Cerebellar nuclear complex (tissue), 1 donor: ENCODE measurements at places on chromosomes 2 and 18.

GRCh38 chr2:121475811-121476571 is 54.7 kb upstream of the RNU4ATAC start:
- no peak for DNase-seq

- no peak for DNase-seq
These were observed 145.0 kb downstream of the MAP4K4 start for GRCh38 chr2:101842471-101842870.

GRCh38 chr2:27049422-27050280 is 1.8 kb upstream of the AGBL5 start:
- DNase-seq = no peak

GRCh38 chr2:25822190-25823117 is 55.8 kb downstream of the ASXL2 start:
- peak; percentile 1 for DNase-seq

DNA sequence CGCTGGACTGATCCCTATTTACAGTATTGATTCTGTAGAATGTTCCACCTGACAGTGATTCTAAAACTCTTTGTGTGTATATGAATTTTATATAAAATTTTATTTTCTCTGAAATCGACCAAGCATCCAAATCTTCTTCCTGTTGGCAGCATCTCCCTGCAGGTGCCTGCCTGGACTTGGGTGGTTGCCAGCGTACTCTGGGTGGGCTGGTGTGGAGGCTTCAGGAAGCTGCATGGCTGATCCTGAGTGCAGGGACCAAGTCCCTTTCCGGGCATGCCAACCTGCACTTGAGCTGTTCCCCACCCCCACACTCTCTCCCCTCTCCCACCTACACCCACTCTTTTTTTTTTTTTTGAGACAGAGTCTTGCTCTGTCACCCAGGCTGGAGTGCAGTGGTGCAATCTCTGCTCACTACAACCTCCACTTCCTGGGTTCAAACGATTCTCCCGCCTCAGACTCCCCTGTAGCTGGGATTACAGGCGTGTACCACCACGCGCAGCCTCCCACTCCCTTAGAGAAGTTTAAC is 53.2 kb upstream of the ALKAL2 start:
- no peak for DNase-seq

- DNase-seq = no peak
These were observed 68.2 kb downstream of the GLI2 start for GRCh38 chr2:120803764-120804335.

GRCh38 chr18:8350628-8351027 is 258.6 kb upstream of the RAB12 start:
- no peak for DNase-seq

DNA sequence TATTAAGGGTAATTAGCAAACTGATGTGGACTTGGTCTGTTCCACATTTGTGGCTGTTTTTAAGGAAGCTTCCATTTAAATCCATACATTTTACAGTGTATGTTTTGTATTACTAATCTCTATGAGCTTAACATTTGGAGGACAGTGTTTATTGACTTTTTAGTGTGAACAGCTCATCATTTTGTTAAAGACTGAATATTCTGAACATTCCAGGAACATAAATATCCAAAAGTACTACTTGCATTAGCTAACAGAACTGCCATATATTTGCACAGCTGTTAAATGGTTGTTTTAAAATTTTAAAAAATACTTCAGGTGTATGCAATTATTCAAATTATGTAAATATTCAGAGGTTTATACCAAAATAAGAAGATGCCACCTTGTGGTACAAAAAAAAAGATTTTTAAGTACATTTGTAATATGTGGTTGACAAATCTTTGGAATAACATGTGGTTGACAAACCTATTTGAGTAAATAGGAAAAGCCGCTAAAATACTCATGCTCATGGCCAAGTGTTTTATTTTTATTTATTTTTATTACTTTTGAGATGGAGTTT is 439.7 kb upstream of the FANCL start:
- no peak for DNase-seq

DNA sequence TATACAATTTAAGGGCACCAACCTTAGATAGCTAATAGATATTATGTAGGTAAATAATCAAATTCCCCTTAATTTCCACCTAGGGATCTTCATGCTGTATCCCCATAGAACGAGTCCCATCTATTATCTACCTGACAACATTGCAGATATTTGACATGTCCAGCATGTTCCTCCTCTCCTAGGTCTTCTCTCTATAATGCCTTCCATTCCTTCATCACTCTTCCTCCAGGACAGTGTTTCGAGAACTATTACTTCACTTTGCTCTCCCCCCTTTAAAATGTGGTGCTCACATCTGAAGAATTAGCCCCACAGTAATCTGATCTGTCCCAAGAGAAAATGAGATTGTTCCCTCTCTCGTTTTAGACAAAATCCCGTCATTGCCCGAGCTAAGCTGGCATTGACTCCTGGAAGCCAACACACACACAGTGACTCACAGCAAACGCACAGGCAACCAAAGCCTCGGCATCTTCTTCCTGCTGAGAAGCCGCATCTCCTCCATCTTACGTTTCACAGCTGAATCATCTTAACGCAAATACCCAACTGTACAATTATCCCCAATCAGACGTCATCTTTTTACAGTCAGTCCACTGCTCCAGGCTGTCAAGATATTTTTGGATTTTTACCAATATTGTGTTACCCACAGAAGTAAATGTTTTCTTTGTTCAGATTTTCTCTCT is 162.9 kb upstream of the AGAP1 start:
- DNase-seq = no peak

DNA sequence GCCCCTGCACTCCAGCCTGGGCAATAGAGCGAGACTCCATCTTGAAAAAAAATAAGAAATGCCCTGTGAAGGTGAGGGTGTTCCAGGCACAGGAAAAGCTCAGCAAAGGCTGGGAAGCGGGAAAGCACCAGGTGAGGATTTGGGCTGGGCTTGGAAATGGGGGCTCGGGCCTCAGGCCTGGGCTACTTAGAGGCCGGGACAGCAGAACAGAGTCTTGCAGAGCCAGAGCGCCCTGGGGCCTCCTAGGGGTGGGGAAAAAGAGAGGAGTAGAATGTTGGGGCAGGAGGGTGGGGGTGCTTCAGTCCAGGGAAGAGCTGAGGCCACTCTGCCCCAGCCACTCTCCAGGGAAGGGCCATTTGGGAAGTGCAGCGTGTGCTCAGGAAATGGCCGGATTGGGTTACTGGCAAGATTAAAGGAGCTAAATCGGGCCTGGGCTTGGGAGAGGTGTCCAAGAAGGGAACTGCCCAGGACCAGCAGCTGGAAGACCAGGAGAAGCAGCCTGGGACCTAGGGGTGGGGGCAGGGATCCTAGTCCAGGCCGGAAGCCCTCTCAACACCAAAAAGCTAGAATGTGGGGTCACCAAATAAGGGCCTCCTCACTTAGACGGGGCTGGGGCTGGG is 13.8 kb upstream of the DES start:
- no peak for DNase-seq

- DNase-seq = no peak
These were observed 255.1 kb upstream of the ETAA1 start for GRCh38 chr2:67142071-67142470.

DNA sequence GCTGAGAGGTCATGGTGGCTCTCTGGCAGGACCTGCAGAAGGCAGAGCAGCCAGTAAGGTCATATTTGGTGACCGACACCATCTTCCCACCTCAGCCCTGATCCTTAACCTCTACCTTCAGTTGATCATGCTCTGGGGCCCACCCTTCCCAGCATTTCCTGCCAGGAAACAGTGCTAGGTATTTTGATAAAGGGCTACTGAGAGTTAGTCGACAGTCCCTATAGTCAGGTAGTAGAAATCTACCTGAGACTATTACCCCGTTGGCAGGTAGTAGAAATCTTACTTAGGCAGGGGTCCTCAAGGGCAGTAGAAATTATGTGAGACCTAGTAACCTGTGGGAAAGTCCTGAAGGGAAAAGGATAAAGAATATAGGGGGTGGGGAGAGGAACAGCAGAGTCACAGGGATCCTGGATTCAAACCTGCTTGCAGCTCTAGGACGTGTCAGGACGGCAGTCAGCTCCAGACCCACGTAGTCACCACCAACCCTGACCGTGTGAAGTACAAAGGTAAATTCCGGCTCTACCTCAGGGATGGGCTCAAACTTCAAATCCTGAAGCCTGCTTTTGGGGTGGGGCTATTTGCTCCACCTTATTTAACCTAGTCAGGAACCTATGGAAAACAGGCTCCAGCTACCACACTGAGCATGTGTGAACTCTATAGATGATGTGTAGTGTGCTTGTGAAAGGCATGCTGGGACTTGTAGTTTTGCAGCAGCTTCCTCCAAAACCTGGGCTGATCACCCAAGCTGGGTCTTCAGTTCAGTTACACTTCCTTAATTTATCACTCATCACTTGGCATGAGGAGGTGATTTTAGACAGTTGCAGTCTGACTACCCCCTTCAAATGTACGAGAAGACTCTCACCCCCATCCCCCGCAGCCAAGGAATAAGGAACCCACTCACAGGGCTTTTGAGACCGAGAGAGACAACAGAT is at the start of gene DQX1:
Gene DQX1, minus strand, starts transcription at position 515 of the 932 bp plus-strand sequence. Its CDS starts 502 bp downstream, at position 13.
- DNase-seq = no peak

DNA sequence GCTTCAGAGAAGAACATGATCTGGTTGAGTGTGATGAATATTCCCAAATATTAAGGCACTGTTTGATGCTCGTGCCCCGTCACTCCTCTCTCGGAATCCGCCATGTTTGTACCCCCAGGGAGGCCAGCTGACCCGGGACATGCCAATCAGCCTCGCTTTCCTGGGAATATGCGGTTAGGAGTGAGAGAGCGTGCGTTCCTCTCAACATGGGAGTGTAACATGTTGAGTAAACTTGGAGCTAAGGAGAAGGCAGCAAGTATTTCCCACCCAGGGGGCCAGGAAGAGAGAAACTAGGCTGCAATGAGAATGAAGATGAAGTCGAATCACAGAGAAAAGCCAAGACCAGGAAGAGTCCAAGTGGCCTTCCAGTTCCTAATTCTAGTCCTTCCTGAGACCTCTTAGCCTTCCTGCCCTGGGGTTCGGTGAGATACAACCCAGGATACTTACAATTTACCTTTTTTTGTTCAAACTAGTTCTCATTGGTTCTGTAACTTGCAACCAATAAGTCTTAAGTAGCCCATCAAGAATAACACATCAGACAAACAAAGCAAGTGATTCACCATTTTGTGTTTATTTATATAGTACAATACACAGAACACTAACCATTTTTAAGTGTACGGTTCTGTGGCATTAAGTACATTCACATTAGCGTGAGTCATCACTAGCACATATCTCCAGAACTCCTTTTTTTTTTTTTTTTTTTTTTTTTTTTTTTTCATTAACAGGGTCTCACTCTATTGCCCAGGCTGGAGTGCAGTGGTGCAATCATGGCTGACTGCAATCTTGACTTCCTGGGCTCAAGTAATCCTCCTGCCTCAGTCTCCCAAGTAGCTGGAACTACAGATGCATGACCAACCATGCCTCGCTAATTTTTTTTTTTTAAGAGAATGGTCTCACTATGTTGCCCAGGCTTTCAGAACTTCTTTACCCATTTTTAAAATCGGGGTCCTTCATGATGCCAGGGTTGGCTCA is 36.4 kb upstream of the SLC1A4 start:
- DNase-seq = no peak

DNA sequence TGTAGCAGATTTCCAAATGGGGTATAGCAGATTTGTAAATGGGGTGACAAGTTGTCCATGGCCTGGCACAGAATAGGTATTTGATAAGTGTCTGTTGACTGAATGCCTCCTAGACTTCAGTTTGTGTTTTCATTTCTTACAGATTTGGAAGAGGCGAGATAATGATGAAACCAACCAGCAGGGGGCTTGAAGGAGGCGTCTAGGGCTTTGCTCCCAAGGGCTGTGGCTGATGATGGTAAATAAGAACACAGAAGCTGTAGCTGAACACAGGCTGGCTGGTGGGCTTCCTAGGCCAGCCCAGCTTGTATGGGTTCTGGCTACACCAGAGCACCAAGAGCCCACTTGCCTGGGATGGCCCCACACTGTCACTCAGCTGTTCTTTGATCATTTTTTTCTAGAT is 19.4 kb downstream of the SFTPB start:
- no peak for DNase-seq

GRCh38 chr2:223460209-223460608 is 142.0 kb downstream of the SCG2 start:
- no peak for DNase-seq

GRCh38 chr2:220209093-220209492 is 581.7 kb downstream of the SLC4A3 start:
- no peak for DNase-seq

DNA sequence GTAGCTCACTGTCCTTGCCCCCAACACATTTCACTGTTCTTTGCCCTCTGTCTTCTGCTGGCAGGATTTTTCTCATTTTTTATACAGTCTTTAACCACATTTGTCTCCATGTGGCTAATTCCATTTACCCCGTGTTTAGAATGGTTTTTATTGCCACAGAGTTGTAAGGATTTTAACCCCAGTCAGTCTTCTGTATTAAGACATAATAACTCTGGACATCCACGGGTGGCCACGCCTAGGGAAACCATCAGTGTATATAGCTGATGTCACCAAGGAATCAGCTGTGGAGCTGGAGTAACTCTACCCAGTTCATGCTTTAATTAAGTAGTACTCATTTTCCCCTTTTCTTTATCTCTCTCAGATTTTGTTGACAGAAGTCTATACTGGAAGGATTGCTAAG is 139.8 kb downstream of the MAP4K4 start:
- DNase-seq = no peak
